ENCODE measurements at places on chromosomes 3 and 15. TPM values are rescaled to one million over a fixed set of nuclear protein-coding genes. Genes with fewer than 3 reads are reported as not detected.

The ZPLD1 gene
- total RNA-seq = not detected

GRCh38 chr3:10337323-10338163 lies 16.6 kb upstream of the SEC13 start:
- DNase-seq = no peak

- DNase-seq = no peak
Measured at GRCh38 chr3:59540241-59540640, 490.4 kb upstream of the CFAP20DC start.

- no peak for DNase-seq
Measured at GRCh38 chr3:71052716-71053115, 530.8 kb downstream of the FOXP1 start.

GRCh38 chr15:65796610-65797078 lies 4.6 kb upstream of the DENND4A start:
- no peak for DNase-seq

Data from frontal cortex (tissue), 4 donors.